Stimulated activated CD4-positive, alpha-beta T cell treated with anti-CD3 and anti-CD28 coated beads, Interleukin-4, amount 100 ng/mL, for 1 hour (primary cell): ENCODE measurements at places on chromosomes 3 and 15.

- no peak for DNase-seq
Observed at GRCh38 chr15:25718169-25718536, 145.0 kb downstream of the ATP10A start.

DNA sequence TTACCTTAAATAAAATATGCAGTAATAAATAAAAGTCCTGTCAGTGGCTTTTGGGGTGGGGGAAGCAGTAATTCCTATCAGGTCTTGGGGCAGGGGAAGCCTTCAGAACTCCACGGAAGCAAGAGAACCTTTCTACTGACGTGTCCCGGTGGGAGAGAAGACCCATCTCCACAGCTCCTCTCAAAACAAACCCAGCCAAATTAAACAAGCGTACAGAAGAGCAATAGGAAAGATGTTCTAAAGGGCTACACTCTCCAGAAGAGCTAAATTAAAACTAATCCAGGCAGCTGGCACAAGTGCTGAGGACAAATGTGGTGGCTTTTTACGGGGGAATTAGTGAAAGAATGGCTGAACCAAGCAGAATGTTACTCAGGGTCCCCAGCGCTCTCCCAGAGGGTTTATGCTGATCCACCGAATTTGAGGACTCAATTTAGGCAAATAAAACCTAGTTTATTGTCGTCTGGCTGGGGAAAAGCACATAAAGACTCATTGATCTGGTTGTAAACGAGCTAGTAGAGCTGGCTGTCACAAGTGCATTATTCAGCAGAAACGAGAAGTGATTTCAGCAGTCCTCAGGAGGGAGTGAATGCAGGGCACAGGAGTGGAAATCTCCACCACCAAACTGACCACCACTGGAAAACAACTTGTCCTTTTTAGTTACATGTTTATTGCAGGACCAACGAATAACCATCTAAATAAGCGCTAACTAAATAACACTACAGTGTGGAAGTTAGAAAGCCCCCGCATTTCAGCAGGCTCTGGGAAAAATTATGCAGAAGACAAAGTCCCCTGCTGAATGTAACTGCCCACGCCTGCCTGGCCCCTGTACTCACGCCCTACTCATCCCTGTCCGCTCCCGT lies 13.5 kb downstream of the BFSP2 start:
- DNase-seq = no peak

DNA sequence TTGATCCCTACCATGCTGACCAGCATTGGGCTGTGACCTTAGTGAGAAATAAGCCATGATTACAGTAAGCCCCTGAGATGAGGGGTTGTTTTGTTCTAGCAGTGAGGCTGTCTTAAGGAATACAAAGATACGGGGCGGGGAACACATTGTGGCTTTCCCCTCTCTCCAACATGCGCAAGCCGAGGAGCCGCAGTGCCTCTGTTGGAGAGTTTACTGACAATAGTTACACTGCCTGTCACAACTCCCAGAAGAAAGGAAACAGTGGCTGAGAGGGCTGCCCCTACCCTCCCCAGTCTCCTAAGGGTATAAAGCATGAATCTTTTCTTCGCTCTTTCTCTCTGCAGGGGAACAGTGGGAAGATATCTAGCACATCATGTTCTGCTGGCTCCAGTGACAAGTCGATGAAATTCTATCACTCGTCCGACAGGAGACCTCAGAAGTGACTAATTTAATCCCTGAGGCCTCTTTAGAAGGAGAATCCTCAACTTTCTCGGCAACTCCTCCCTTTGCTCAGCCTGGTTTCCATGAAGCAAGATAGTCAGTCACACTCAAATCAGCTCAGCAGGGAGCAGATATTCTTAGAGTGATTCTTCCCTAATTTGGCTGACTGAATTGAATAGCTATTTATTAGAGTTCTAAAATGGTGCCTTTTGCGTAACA lies 409.0 kb upstream of the PROK2 start:
- no peak for DNase-seq

- DNase-seq = no peak
Observed at GRCh38 chr15:30928076-30928475, 24.4 kb downstream of the FAN1 start.

- DNase-seq = no peak
Observed at GRCh38 chr3:157499342-157499963, 3.8 kb downstream of the VEPH1 start.

DNA sequence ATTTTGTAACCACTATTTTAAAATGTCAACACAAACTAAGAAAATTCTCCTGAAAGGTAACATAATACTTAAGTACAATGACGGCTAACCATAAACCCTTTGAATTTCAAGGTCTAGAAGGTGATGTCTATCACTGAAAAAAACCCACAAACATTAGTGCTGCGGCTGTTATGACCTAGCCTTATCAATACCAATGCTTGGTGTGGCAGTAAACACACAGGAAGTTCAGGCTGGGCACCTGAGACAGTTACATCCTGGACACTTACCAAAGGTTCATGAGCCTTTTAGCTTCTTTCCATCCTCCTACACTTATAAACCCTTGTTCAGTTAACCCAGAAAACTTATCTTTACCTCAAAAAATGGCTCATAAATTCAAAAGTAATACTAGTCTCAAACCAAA lies 5.8 kb downstream of the HSPBAP1 start:
- DNase-seq = no peak

DNA sequence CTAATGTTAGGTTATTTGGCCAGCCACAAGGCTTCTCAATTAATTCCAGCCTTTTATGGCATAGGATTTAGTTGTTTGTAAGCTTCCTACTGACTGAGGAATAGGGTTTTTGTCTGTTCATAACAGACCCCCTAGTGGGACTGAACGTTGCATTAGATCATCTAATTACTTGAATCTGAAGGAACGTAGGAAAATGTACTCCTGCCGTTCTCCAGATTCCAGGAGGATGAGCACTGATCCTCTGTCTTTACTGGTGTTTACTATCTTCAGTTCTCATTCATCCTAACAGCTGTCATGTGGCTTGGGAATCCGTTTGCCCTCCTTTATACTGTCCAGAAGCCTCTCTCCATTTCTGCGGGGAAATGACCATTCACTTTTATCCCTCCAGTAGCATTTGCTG lies 52.7 kb downstream of the RAD54L2 start:
- no peak for DNase-seq

GRCh38 chr3:150324788-150325187 lies 83.3 kb upstream of the TSC22D2 start:
- no peak for DNase-seq

DNA sequence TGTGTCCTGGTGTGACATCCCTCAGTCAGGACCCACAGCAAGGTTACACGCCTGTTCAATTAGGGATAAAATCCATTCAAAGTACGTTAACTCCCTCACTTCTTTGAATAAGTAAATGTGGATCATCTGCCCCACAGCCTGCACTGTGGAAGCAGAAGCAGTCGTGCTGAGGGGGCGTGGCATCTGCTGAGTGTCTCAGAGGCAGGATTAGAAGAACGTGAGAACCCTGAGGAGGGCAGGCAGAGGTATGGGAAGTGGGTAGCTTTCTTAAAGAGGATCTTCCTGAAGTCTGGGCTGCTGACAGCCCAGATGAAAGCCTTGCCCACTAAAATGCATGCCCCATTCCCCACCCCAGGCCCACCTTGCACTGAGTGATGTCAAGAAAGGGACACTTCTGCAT lies 28.5 kb downstream of the CRABP1 start:
- DNase-seq = no peak

GRCh38 chr3:25043177-25043576 lies 384.9 kb upstream of the RARB start:
- DNase-seq = no peak

DNA sequence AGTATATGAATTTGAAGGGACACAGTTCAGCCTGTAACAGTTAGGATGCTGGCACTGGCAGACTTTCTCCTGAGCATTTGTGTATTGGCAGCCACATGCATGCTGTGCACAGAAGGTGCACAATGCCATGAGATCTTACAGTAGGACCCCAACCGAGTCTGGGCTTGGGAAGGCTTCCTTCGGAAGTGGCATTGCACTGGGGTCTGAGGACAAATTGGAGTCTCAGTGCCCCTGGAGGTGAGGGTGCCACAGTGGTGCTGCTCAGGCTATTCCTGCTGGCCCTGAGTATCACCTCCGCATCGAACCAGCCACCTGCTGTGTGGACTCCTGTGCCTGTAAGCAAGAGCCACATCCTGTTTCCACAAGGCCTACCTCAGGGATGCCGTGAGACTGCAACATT lies 99.5 kb downstream of the DNAJB8 start:
- DNase-seq = no peak

GRCh38 chr3:138397983-138398382 lies 36.4 kb upstream of the ESYT3 start:
- no peak for DNase-seq

DNA sequence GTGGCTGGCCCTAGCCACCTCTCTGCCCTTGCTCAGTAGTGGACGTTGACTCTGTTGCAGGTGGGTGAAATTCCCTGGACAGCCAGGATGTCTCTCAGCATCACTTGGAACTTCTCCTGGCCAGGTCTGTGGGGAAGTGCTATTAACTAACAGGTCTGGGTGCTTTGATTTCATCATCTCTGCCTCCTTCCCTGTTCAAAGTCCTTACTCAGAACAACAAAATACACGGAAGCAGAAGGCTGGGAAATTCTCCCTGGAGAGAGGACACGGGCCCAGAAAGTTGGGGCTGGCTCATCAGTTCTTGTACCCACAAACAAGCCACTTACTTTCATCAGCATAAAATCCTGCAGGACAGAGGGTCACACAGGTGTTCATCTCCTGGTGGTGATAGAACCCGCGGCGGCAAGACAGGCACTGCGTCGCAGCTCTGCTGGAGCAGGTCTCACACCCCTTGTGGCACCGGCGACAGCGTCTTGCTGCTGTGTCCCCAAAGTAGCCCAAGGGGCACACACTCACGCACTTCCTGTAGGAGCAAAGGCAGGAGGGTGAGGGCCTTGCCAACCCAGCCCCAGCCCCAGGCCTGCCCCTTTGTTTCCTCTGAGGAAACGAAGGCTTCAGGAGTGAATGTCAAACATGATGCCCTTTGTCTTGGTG lies 29.6 kb upstream of the SNRPA1 start:
- DNase-seq = no peak

DNA sequence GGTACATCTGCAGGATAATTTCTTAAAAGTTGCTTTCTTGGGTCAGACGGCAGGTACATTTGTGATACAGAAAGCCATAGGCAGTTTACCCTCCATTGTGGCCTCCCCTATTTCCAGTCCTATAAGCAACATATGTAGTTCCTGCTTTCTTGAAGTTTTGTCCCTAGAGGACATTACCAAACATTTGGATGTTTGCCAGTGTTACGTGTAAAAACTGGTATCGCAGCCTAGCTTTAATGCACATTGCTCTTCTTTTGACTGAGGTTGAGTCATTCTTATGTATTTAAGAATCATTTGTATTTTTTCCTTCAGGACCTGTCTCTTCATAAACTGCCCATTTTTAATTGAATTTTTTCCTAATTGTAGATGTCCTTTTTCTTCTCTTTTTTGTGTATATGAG lies 114.3 kb downstream of the DIPK2A start:
- no peak for DNase-seq

- no peak for DNase-seq
Observed at GRCh38 chr3:12132881-12133280, 25.8 kb downstream of the TIMP4 start.
